ENCODE measurements at places on chromosomes 1 and 21.

- no peak for DNase-seq
These were observed 21.3 kb downstream of the ALPL start for GRCh38 chr1:21530368-21531016.

GRCh38 chr1:118890851-118891384, 97.2 kb downstream of the TBX15 start:
- no peak for DNase-seq

DNA sequence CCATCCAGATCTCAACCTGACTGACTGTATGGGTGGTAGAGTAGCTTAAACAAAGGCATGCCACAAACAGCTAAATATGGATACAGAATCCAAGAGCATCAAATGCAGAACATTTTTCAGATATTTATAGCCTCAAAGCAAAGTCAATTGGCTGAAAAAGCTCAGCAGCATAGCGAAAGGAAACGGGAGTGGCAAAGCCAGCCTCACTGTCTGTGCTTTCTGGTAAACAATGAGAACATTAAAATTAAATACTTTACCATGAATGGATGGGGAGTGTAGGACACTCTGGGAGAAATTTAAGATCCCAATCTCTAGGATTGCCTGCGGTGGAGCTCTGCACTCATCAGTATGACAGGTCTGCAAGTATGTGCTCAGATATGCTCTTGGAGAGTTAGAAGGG, 4.4 kb downstream of the RASAL2 start:
- no peak for DNase-seq

DNA sequence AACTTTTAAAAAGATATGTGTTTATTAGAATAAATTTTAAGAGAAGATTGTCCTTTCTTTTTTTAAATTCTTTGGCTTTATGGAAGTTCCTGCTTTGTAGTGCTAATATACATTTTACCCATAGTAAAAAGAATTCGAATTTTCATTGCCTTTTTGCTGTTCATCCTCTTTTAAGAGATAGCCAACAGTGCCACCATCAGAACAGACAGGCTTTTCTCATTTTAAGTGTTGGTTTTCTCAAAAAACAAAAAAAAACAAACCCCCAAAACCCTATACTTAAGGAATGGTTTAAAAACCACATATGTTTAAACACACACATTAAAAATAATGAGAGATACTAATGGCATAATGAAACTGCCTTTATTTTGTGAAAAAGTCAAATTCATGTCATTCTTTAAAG, 118.8 kb downstream of the NEK7 start:
- no peak for DNase-seq

GRCh38 chr1:2018217-2019171, 651 bp upstream of the GABRD start:
- no peak for DNase-seq
